Mucosa of gallbladder (tissue), 1 donor: ENCODE measurements at places on chromosomes 6 and 20. TPM values are rescaled to one million over a fixed set of nuclear protein-coding genes. Genes with fewer than 3 reads are reported as not detected.

DNA sequence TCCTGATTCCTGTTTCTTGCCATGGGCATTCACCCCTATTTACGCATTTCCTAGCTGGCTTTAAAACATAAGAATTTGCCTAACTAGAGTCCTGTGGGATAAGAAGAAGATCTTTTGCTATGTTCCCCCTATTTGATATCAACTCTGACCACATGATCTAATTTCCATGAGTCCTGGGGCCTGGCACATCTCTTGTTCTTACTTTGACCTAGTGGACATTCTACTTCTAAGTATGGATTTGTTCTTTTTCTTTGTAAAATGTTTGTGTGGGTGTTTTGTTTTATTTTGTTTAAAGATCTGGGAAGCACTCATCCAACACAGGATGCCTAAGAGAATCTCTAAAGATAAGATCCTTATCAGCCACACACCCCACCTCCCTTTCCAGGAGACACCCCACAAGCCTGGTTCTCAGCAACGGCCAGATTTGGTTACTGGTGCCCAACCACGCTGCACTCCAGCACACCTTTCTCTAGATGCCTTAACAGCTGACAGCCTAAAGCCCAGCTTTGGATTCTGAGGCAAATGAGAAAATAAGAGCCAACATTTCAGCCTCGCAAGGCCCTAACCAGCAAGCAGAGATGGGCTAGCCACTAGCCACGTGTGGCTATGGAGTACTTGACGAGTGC lies 74.7 kb downstream of the SLC23A2 start:
- DNase-seq = no peak

DNA sequence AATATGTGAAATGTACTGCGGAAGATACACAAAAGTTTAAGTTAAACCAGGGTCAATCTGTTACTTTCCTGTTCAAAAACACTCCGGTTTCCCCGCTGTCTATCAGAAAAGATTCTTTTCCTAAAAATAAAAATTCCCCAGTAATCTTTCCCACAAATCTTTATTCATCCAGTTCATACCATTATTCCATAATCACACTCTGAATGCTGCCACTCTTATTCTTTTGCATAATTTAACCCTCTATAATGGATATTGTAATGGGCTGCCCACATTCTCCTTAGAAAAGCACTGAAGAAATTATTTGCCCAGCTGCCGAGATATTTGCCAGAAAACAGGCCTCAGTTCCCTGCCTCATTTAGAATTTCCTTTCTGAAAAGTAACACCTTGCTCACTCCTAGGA lies 68.6 kb downstream of the EPHA7 start:
- no peak for DNase-seq

Gene PRKN
- total RNA-seq = 9.3 TPM

DNA sequence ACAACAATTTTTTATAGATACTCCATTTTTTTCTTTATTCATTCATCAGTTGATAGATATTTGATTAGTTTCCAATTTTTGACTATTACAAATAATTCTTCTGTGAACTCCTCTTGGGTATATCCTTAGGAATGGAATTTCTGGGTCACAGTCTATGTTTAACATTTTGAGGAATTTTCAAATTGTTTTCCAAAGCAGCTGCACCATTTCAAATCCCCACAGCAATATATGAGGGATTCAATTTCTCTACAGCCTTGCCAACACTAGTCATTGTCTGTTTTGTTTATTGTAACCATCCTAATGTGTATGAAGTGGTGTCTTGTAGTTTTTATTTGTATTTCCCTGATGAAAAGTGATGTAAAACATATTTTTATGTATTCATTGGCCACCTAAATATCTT lies 320.3 kb upstream of the DEFB112 start:
- no peak for DNase-seq

DNA sequence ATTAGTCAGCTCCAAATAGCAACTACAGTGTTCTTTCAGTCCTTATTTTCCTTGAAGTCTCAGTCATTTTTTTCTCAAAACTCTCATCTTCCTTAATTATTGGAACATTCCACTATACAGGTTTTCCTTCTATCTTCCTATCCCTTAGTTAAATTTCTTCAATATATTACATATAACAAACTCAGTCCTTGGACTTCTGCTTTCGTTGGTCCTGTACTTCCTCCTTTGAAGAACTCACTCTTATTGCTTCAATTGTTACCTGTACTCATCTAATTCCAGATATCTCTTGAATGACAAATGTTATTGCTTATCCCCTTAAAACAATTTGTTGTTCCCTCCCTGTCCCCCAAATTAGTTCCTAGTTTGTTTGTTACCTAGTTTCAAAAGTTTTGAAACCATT lies 67.7 kb upstream of the NOTCH4 start:
- no peak for DNase-seq

DNA sequence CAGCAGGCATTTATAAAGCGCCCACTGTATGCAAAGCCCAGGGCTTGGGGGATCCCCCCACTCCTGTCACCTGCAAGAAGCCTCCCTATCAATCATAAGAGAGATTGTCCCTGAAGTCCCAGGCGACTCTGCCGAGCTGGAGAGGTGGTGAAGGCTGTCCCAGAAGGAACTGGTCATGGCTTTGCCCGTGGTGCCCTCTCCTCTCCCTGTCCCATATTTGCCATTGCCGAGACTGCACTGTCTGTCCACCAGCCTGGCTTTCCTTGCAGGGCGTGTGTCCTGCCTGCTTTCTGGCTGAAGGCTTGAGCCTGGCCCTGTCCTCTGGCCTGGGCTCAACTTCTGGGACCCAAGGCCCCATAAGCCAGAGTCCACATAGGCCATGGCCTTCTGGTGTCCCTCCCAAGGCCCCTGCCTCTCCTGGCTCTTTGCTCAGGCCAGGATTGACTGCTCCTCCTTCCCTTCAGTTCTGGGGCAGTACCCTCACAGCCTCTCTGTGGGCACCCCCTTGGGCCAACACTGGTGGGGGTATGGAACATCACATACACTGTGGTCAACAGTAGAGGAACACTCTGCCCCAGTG lies 46.9 kb downstream of the CPXM1 start:
- no peak for DNase-seq

Gene SLC26A8
- not detected for total RNA-seq

GRCh38 chr6:130834482-130835251 lies 7.5 kb downstream of the SMLR1 start:
- no peak for DNase-seq

Gene DNAH8
- 0.03 TPM for total RNA-seq

DNA sequence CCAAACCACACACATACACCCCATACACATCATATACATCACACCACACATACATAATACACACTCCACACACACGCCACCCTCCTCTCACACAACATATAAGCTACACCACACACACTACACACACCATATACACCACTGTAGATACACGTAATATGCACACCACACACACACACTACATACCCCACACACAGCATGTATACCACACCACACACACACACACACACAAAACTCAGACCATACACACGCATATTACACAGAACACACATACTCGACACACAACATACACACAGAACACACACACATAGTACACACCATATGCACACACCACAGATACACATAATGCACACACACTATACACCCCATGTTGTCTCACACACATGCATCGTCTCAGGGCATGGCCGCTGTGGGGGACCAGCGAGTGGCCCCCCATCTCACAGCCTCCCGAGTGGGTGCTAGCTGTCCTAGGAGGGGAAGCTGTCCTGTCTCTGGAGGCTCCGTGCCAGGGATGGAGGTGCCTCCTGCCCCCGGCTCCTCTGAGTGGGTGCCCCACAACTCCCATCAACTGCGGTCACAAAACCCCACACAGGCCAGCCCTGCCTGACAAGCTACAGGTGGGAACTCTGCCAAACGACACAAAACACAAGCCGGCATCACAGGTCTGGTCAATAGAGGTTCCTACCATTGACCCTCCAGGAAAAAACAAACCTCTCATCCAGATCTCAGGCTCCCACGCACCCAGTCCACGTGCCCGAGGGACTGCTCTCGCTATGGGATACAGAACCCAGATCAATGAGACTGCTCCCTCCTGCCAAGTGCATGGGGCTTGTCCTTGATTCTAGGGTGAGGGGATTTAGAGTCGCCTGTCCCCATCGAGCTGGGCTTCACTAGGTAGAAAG lies 49.1 kb downstream of the DACT2 start:
- DNase-seq = peak; percentile 61

DNA sequence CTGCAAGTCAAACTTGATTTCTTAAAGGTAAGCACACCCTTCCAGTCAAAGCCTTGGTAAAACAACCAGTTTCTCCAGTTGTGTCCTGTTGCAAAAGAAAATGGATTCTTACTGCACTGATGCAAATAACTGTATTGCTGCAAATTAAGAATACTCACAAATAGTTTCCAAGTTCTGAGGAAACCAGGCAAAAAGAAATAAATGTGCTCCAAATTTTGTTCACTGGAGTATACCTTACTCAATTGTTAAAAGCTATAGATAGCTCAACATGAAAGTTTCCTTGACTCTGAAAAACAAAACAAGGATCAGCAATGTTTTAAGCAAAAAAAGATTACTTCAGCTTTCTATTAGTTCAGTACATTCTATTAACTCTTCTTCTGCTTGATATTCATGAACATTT lies 75.2 kb downstream of the SLC16A10 start:
- no peak for DNase-seq

- DNase-seq = no peak
Observed at GRCh38 chr20:53574259-53574789, 19.3 kb downstream of the ZNF217 start.

- no peak for DNase-seq
Observed at GRCh38 chr20:33444797-33445560, 1.4 kb upstream of the SNTA1 start.

DNA sequence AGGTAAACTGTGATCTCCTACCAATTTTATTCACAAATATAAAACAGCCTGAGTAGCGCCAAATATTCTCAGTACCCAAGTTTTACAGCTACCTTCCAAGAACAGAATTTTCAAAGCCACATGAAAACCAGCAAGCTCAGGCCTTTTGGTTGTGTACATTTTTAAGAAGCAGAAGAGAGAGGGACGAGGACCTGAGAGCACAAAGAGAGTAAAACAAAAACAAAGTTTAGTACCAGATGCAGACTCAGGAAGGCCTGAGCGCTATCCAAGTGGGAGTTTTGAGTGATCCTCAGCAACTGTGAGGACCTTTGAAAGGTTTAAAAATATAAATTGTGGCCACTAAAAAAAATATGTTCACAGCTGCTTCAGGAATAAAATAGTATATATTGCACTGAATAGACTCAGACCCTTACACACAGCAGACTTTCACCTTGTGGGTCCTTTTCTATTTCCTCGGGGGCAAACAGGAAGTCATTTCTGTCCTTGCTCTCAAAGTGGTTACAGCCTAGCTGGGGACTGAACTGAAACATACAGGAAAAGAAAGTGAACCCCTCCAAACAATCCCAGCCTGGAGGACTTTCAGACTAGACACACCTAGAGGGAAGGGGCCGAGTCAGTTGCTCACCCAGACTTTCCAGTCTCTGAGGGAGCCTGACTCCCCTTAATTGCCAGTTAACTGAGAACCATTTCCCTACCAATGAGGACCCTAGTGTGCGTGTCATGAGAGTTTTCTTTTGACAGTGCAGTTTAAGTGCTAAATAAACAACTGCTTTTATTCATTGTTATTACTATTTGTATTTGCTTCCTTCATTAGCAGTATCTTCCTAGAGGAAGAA lies 48.5 kb upstream of the NT5E start:
- DNase-seq = no peak

DNA sequence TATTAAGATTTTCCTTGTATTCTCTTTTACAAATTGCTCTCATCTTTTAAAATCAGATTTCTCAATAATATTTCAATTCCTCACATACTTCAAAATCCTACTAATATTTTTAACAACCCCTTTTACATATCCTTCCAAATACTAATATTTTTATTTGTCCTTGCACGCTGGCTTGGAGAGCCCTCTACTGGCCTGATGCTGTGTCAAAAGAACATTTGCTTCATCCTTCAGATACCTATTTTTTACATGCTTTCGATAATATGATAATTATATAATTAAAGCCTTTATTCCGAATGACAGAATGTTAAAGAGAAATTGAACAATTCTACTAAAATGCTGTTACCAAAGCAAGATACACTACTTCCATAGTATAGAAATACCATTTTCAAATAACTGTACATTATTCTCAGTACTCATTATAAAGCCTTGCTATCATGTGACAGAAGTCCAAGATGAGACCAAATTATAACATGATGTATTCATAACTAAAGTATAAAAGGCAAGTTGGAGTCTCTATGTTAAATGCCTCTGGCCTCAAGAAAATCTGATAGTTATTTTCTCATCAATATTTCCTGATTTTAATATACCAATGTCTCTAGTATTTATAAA lies 39.0 kb upstream of the PLN start:
- DNase-seq = no peak

- DNase-seq = no peak
Observed at GRCh38 chr20:21701171-21701876, 4.1 kb upstream of the PAX1 start.

Gene SALL4
- 0.20 TPM for total RNA-seq

DNA sequence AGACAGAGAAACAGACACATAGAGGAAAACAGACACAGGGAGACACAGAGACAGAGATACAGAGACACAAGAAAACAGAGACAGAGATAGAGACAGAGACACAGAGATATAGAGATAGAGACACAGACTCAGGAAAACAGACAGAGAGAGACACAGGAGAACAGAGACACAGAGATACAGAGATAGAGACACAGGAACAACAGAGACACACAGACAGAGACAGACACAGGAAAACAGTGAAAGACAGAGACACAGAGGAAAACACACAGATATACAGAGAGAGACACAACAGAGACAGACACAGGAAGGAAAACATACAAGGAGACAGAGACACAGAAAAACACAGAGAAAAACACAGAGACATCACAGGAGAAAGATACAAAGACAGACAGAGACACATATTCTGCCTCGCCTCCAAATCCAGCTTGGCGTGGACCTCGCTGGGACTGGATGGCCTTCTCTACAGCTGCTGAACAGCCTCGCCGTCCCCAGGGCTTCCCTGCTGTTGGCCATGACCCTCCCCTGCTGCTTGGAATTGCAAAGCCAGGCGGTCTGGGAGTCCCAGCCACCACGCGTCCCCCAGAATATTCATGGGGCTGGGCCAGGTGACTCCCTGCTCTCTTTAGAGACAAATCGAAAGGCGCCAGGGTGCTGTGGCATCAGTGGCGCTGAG lies 36.8 kb downstream of the NTSR1 start:
- DNase-seq = no peak

Gene TSPO2
- total RNA-seq = 1.0 TPM

- DNase-seq = no peak
Observed at GRCh38 chr6:143457563-143458359, 7.2 kb downstream of the PEX3 start.

- peak; percentile 72 for DNase-seq
Observed at GRCh38 chr20:41329435-41330342, 10.9 kb upstream of the LPIN3 start.

Gene SLC32A1
- total RNA-seq = not detected

Gene ZNF831
- 1.4 TPM for total RNA-seq

Gene TUBB2B
- total RNA-seq = 24.5 TPM
